ENCODE measurements at places on chromosomes 5 and 9.

- DNase-seq, result no peak
Observed at GRCh38 chr5:144093868-144094267, 76.6 kb downstream of the YIPF5 start.

- DNase-seq, result no peak
Observed at GRCh38 chr9:87280421-87280820, 217.2 kb upstream of the DAPK1 start.

DNA sequence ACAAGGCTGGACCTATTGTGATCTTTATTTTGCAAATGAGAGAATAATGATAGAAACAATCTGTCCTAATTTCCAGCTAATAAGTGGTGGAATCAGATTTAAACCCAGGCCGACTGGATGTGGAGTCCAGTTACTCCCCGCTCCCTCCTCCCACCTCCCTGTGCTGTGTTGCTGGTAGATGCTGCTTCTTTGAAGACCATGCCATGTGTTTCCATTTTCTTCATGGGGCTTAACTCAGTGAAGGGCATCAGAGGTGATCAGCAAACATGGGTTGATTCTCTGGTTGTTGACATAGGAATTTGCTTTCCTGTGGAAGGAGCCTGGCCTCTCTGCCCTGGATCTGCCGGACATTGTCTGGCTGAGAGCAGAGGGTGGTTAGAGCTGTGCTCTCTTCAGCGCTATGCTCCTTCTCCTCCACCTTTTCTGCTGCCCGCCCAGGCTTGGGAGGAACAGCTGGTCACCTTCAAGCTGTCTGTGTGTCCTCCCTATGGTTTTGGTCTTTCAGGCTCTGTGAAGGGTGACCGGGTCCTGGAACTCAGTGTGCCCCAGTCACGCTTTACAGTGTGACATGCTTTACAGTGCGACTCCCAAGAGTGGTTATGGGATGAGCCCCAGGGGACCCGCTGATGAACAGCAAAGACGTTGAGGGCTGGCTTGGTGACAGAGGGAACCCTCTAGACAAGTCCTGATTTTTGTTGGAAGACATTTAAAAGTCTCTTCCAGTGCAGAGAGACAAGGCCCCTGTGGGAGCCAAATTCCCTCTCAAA is 68.4 kb upstream of the RPS23 start:
- DNase-seq, result no peak

DNA sequence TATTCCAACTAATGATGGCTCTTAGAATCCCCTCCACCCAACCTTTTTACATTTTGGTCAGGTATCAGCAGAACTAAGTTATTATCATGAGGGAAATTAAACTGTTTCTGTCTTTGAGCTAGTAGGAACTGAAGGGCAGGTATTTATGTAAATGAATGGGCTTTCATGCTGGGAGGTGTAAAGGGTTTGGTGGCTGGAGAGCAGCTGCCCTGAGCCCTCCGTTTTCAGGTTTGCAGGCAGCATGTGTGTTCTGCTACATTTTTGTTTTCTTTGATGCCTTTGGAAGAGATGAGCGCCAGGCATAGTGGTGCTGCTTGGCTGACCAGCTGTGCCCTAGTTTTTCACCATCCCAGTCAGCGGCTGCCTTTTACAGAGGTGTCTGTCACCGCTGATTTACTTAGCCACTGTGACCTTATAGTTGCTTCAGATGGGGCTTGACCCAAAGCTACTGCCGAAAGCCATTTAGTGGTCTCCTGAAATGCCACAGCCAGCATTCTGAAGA is 231.9 kb downstream of the MAST4 start:
- DNase-seq, result no peak

GRCh38 chr5:104734046-104734445 is 1171.5 kb upstream of the NUDT12 start:
- no peak for DNase-seq

DNA sequence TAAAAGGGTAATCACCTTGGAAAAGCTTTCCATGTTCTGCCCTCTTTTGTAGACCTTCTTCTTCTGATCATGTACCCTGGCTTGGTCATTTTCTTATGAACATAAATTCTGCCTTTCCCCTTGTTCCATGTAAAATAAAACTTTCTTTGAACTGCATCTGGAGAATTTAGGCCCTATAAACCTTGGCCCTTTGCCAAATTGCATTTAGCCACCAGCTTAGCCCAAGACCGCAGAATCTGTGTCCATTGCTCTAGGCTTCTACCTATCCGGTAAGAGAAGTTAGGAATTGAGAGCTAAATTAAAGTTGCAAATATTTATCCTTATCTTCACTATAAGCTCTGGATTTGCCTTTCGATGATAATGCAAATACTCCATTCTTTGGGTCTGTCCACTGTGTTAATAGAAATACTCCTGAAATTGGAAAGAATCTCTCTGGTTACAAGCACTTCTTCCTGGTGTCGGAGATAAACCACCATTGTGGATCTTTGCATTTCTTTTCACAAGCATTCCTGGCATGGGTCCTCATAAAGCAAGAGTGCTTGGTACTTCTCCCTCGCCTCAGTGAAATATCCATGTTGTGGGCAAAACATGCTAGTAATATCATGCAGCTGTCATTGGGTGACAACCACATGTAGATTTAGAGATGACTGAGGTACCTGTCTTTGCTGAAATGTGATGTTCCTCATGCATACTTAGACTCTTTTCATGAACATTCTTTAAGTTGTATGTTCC is 698.0 kb upstream of the WWC1 start:
- DNase-seq, result no peak

- peak; percentile 68 for DNase-seq
Observed at GRCh38 chr9:137156567-137157375, 13.1 kb downstream of the LRRC26 start.

GRCh38 chr5:181223729-181224389 is 778 bp downstream of the TRIM41 start:
- DNase-seq, result peak; percentile 60

GRCh38 chr9:3277200-3277599 is 248.6 kb downstream of the RFX3 start:
- no peak for DNase-seq

DNA sequence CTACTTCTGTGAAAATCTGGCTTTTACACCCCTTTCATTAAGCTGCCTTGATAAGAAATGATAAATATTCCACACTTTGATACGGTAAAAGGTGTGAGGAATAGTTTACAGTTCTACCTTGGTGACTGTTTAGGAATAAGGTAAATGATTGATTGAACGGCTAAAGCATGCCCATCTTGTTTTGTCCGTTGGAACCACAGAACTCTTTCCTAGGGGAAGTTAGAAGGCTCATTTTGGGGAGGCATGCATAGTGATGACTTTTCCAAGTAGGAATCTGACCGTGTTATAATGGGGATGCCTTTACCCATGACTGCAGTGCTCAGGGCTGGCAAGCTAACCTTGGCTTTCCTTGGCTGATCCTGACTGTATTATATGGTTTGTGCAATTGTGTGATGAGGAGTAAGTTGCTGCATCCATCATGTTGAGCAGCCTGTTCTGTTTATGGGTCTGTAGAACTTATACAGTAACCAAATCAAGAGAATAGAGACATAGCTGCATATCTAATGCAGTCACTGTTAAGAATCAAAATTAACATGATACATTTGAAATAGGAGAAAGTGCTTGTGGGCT is 24.5 kb downstream of the PCSK5 start:
- DNase-seq, result no peak

DNA sequence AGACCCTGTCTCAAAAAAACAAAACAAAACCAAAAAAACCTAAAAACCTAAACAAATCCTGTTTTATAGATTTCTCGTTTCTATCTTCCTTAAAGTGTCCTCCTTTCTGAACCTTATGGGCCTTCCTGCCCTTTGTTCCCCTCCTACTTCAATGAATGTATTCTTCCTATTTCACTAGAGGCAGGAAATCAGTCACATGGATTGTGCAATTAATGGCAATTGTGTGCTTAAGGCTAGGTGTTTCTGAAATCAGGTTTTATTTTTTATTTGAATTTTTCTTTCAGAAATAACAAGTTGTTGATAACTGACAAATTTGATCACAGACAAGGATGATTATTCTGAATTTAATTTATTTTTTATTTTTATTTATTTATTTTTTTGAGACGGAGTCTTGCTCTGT is 220.6 kb upstream of the SEMA6A start:
- no peak for DNase-seq

DNA sequence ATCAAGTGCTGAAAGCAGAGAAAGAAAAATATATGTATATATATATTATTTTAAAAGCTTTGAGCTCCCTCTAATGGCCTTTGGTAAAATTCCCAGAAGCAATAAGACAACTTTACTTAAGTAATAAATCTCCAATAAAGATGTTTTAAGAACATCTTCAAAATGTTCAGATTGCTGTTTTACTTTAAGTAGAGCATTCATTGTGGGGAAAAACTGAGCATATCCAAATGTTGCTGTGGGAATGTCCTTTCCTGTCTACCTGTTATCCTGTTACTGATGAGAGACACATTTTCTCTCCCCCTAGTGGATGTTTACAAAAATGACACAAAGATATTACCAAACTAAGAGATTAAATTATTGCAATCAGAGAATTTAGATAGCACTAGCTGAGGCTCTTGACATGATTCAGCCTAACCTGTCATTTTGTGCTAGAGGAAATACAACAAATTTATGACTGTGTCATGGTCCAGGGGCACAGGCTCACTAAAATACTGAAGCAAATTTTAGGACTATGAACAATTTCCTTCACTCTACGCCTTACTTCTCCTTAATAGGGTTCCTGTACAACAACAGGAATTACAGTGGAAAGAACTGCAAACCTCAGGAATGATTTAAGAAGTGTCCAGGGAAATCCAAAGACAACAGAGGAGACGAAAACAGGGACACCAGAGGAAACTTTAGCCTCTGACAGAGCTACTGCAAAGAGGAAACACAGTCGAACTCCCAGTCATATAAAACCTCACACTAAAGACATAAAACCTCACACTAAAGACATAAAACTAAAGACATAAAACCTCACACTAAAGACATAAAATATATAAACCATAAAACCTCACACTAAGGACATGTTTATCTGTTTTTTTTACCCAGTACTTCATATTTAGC is 24.3 kb upstream of the PRRC1 start:
- peak; percentile 31 for DNase-seq

DNA sequence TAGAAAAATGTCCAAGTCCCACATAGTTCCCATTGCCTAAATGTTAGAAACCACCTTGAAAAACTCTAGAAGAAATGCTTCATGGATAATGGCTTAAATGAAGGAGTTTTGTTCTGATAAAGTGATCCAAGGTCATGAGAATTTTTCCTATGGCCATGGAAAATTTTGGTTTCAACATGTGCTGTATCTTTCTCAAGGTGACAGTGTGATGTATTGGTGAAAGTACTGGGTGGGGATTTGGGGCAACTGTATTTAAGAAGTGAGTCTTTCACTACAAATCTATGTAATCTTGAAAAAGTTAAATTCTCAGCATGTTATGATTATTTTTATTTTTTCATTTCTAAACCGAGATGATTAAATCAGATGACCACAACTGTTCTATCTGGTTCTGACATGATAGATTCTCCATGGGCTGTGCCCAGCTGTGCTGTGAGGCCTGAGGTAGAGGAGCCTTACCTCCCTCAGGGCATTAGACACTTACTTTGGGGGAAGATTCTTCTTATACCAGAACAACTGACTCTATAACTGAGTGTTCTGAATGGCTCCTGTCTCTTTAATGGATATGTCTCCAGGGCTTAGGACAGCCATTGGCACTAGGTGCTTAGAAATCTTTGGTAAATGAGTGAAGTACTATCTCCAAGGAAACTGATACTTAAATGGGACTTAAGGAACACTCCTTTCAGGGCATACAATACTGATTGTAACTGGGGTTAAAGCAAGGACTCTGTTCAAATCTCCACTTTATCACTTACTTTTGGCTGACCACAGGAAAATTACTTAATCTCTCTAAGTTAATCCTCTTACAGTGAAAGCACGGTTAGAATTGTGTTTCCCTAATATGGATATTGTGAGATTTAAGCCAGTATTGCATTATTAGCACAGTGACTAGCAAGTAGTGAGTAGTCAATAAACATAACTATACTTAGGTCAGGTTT is 397.4 kb upstream of the MEF2C start:
- no peak for DNase-seq

DNA sequence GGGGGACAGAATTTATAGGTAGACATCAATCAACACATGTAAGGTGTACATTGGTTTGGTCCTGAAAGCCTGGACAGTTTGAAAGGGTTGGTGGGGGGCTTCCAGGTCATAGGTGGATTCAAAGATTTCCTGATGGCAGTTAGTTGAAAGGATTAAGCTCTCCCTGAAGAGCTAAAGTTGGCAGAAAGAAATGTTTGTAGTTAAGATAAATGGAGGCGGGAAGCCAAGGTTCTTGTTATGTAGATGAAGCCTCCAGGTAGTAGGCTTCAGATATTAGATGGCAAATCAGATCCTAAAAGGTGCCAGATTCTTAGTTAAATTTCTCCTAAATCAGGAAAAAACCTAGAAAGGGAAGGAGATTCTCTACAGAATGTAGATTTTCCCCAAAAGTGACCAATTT is 9.0 kb upstream of the LRRTM2 start:
- no peak for DNase-seq

GRCh38 chr5:119954106-119954505 is 324.7 kb downstream of the FAM170A start:
- no peak for DNase-seq

DNA sequence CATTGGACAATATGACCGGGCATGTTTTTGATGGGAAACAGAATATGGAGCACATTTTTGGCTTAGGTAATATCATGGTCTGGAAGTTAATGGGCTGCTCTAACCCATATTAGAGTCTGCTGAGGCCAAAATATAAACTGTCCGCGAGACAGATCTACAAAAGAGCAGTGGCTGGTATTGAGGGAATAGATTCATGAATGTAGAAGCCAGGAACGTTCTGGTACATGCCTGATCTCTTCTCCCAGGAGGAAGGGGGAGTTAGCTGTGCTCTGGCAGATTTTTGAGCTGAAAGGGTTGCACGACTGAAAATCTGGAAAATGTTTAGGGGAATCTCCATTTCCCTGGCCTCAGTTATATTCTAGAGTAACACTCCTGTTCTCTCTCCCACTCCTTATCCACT is 42.9 kb upstream of the ZFR start:
- DNase-seq, result no peak

DNA sequence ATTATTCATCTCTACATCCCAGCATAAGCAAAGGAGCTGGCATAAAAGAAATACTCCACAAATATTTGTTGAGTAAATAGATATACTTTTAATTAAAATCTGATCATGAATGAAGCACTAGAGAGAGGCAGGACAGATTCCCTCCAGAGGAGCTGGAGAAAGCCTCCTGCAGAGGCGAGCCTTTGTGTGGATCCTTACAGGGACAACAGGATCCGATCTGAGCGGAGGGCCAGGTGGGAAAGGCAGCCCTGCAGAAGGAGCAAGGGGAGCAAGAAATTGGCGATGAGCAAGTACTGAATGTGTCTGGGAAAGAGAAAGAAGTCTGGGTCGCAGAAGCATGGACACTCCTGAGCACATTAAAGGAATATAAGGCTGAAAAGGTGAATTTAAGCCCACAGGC is 69.4 kb downstream of the EBF1 start:
- DNase-seq, result no peak
